ENCODE measurements at places on chromosomes 7 and 10. TPM values are rescaled to one million over a fixed set of nuclear protein-coding genes. Genes with fewer than 3 reads are reported as not detected.
A peak's percentile ranks its signal among the peaks of the same experiment; 100 is the strongest.

- peak; percentile 35 for DNase-seq
These were observed 52.2 kb upstream of the MKI67 start for GRCh38 chr10:128178302-128178958.

DNA sequence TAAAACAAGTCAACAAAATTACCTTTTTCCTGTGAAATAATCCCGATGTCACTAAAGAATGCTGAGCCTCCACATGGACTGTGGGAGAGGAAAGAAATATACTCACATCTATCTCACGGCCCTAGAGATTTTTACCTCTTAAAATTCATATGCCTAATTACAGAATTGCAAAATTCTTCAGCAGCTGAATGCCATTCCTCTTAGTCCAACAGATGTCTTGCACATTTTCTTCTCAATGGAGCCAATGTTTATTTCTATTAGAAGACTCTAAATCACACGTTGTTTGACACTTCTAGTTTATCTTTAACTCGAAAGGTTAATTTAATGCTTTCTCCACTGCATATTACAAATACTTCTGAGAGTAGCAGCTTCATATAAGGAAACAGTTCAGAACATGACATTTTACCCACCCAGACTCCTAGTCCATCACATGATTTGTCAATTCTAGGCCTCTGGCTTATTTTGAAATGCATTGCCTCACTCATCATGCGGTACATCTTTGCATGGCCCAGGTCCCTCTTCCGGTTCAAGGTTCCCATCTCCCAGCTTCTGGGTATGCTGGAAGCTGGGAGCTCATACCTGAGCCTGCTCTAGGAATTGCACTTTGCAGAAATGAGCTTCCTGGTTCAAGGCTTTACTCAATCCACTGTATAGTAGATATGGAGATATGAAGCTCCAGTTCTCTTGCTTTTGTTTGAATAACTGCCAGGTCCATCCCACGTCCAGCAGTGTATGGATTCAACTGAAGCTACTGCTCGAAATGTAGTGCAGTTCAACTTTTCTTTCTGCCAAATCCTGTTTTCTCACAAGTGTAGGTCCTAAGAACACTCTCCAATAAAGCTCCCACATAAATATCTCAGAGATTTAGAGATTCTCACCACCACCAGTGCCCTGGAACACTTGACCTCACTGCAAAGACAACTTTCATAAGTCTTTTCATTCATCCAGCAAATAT lies 306.2 kb downstream of the GPR37 start:
- DNase-seq: no peak

Gene C7orf57
- 0.91 TPM for total RNA-seq

- no peak for DNase-seq
These were observed 576.9 kb upstream of the GHITM start for GRCh38 chr10:83562381-83562780.

- DNase-seq: no peak
These were observed 1.9 kb downstream of the PON1 start for GRCh38 chr7:95322396-95322795.

GRCh38 chr7:4819560-4820404 lies 42.0 kb downstream of the PAPOLB start:
- peak; percentile 2 for DNase-seq

Gene PLAC9
- not detected for total RNA-seq

Measured in Daoy (cell line).